Nucleus accumbens (tissue), 56 donors: ENCODE measurements at places on chromosomes 1 and 21.

DNA sequence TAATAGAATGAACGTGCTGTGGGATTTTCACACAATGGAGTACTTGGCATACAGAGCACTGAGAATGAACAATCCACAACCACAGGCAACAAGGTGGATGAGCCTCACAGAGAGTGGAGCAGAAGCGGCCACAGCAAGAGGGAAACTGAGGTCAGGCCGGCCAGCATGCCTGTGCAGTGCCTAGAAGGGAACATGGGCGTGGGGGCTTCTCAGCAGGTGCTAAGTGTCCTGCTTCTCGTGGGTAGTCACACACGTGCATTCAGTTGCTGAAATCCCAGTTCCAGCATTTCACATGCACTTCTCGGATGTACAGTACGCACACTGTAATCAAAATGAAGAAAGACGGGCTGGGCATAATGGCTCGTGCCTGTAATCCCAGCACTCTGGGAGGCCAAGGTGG lies 33.1 kb downstream of the WDR4 start:
- DNase-seq = no peak

DNA sequence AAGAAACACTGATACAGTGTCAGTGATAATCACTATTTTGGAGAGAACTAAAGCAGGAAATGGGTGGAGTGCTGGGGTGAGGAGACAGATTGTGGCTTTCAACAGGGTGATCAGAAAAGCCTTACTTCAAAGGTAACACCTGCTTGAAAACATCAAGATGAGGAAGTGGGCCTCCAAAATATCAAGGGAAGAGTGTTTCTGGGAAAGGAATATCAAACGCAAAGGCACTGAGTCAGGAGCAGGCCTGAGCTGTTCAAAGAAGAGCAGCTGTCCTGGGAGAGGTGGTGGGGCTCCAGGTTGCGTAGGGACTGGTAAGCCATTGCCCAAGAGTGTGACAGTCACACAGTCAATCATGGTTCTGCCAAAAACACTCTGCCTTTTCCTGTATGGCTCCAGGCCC lies 47.1 kb upstream of the ATP1A1 start:
- no peak for DNase-seq

DNA sequence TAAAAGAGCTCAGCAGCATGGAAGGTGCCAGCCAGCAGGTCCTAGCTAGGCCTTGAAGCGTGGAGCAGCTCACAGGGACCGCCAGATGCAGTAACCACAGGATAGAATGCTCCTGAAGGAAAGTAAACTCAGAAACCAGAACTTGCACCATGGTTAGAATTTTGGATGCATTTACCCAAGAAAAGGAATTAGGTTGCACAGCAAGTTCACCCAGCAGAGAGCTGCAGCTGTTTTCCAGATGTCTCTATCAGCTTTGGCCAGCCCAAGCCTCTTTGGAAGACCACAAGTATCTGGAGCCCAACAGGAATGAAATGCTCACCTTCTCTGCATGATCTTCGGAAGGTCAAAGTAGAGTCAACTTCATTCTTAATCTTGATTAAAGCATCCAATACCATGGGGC lies 21.0 kb upstream of the ATP13A2 start:
- DNase-seq = no peak

GRCh38 chr21:31847761-31848160 lies 25.1 kb upstream of the HUNK start:
- DNase-seq = no peak

DNA sequence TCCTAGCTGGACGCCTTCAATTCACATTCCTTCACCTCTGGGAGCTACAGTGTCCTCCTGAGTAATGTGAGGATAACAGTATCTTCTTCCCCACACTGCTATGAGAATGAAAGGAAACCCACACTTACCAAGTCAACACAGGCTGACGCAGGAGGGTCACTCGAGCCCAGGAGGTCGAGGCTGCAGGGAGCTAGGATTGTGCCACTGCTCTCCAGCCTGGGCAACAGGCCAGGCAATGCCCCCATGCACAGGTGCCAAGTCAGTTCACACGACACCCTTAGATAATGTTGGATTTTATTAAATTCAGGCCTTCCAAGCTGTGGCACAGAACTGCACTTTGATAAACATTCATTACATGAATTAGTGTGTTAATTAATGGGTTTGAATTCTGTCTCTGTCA lies 31.9 kb downstream of the MATN1 start:
- no peak for DNase-seq

- no peak for DNase-seq
Measured at GRCh38 chr1:6743189-6744101, 41.8 kb upstream of the CAMTA1 start.

- DNase-seq = no peak
Measured at GRCh38 chr1:222454782-222455181, 93.1 kb downstream of the HHIPL2 start.

DNA sequence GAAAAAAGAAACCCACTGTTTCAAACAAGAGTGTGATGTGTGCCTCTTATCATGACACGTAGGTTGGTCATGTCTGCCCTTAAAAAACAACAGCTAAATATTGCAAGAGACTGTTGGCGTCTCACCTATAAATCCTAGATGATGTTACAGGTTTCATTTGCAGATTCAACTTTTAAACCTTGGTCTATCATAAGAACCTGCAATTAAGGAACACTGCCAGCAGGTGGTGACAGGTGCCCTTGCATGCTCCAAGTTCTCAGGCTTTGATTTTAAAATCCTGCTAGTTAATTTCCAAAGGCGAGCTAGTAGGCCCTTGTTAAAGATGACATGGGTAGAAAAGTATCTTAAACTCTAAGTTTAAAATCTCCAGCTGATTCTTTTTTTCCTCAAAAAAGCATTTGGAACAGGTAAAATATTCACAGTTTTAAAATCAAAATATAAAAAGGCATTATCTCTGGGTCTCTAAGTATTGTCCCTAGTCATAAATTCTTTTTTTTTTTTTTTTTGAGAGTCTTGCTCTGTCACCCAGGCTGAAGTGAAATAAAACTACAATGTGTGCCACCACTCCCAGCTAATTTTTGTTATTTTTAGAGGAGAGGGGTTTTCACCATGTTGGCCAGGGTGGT lies 39.1 kb downstream of the CLSTN1 start:
- DNase-seq = no peak

- DNase-seq = no peak
Measured at GRCh38 chr1:51915951-51916350, 37.4 kb upstream of the NRDC start.

DNA sequence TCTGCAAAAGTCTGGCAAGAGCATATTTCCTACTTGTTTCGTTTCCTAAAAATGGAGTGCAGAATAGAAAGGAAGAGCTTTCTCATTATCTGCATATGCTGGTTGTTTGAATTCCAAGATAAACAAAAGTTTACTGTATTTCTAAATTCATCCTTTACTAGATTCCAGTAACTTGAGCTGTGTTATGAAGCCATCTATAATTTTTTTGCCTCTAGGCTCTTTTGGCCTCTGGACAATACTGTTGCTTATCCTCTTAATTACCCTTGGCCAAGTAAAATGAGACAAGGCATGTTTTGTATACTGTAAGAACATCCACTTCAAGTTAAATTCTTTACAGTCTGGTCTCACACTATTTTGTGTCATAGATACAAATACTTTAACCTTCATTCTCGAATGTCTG lies 45.6 kb upstream of the HFM1 start:
- no peak for DNase-seq

GRCh38 chr1:21775550-21775914 lies 7.4 kb downstream of the USP48 start:
- DNase-seq = no peak

DNA sequence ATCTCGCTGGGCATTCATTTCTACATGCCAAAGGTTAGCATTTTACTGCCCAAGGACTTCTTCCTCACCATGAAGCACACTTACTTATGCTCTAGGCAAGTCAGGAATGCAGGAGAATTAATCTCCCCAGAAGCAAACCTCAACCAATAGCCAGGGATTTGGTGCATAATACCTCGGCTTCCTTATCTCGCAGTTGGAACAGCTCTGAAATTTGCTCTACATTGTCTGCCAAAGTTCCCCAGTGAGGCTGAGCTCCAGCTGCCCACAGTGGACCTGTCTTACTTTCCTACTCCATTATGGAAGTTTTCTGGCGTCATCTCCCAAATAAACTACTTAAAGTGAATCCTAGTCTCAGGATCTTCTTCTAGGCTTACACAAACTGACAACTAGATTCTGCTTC lies 57.6 kb upstream of the PPM1J start:
- no peak for DNase-seq

- no peak for DNase-seq
Measured at GRCh38 chr1:207463021-207463420, 8.9 kb downstream of the CR2 start.

DNA sequence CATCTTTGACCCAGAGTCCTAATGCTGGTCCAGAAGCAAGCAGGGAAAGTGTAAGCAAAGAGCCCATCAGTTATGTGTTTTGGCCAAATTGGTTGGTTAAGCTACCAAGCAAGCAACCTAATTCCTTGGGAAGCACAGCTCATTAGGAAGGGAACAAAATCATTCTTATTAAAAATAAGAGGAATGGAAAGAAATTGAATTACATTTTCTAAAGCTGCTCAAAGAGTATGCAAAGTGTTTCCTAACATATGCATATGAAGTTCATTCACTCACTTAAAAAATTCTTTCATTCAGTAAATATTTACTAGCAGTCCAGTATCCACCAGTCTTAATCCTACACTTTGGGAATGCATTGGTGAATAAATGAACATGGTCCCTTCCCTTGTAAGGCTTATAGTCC lies 71.8 kb downstream of the RNF220 start:
- no peak for DNase-seq

- no peak for DNase-seq
Measured at GRCh38 chr21:39374046-39374445, 25.2 kb upstream of the HMGN1 start.

- no peak for DNase-seq
Measured at GRCh38 chr1:242568666-242569065, 44.2 kb upstream of the PLD5 start.

DNA sequence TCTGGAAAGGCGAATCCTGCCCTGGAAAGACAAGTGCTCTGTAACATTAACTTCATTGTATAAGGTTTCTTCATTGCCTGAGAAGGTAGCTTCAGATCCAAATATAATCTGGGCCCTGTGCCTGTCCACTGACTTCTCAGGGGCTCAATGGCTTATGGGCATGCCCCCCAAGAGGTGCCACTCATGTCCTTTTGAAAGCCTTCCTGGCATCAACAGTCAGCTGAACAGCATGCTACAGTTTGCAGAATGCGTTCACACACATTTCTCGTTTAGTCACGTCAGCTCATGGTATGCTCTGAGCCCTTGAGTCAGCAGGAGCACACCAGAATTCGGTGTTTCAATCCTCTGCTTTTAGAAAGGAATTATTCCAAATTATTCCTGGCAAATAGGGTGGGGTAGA lies 23.8 kb downstream of the TMCC2 start:
- DNase-seq = no peak

DNA sequence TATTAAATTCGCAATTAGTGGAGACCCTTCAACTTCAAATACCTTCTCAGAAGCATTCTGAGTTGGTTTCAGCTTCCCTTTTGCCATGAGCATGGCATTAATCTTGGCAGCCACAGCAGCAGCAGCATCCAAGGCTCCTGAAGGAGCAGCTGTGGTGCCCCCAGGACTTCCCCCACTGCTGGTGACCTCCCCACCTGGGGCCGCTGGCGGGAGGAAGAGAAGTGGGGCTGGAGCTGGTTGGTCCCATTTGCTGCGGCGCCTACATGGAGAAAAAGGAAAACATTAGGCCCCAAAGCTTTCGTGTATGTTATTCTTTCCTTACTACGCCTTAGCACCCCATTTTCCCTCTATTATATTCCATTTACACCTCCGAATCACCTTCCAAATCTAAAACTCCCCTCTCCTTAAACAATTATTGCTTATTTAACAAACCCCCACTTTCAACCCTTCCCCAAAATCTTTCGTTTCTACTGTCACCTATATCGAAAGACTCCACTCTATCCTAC lies 569 bp downstream of the KHDC4 start:
- DNase-seq = no peak

- DNase-seq = peak; percentile 36
Measured at GRCh38 chr1:67760030-67760821, 73.0 kb downstream of the GNG12 start.

DNA sequence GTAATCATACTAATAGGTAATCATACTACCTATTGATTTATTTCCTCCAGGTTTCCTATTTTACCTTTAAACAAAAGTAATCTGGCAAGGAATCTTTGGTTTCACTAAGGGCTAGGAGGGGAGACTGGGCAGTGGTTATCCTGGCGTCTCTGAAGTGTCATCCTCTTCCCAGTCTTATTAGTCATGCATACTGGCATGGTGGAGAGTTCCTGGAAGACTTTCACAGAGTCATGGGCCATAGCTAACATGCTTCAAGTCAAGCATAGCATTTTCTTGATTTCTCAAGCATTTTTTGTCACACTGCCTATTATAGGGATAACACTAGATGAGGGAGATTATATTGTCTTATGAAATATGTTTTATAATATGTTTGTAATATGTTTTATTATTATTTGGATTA lies 64.0 kb upstream of the ASB17 start:
- no peak for DNase-seq

DNA sequence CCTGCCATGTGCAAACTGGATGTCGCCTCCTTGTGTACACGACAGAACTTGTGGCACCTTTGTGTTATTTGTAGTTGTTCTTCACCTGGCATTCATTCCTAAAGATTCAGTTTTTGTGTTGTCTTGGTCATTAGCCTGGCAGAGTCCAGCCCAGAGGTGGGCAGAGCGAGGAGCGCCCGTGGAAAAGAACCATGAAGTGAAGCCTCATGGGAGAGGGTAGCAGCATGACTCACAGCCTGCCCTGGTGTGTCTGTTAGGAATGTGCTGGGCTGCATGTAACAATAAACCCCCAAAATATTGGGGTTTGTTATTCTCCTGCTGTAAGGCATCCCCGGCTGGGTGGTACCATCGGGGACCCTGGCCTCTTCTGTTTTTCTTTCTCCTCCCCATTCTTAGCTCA lies 124.9 kb upstream of the TMEM51 start:
- no peak for DNase-seq

DNA sequence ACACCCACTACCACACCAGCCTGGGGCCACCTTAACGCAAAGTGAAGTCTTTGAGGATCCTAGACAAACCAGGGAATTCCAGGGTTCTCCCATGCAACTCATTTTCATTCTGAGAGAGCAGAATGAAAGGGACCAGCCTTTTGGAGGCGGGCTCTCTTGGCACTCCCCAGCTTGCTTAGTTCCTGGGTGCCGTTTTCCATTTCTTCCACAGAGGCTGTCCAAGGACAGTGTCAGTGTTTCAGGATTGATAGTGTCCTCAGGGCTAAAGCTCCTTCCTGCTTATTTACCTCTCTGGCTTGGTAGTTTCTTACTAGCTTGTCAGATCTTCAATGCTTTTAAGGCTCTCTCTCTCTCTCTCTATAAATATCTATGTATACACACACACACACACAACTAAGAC lies 30.1 kb upstream of the GNG4 start:
- DNase-seq = no peak
